ENCODE measurements at places on chromosomes 3 and 15.

- DNase-seq: no peak
Measured at GRCh38 chr15:66863390-66864085, 161.5 kb downstream of the SMAD6 start.

DNA sequence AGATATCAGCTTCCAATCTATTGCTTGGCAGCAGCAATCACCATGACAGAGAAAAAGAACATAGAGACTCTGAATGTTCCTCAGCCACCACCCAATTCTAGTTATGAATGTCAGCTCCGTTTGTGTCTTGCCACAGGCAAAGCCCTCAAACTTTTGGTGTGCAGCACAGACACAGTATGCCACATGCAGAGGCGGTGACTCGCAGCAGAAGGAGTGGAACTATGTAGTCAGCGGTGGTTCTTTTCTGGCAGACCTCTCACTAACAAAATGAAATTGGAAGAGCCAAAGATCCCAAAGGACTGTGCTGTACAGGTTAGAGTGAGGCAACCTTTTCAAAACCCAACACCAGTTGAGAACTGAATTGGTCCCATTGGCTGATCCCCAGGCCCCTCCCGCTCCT is 220.9 kb downstream of the SLC9A9 start:
- DNase-seq: no peak

DNA sequence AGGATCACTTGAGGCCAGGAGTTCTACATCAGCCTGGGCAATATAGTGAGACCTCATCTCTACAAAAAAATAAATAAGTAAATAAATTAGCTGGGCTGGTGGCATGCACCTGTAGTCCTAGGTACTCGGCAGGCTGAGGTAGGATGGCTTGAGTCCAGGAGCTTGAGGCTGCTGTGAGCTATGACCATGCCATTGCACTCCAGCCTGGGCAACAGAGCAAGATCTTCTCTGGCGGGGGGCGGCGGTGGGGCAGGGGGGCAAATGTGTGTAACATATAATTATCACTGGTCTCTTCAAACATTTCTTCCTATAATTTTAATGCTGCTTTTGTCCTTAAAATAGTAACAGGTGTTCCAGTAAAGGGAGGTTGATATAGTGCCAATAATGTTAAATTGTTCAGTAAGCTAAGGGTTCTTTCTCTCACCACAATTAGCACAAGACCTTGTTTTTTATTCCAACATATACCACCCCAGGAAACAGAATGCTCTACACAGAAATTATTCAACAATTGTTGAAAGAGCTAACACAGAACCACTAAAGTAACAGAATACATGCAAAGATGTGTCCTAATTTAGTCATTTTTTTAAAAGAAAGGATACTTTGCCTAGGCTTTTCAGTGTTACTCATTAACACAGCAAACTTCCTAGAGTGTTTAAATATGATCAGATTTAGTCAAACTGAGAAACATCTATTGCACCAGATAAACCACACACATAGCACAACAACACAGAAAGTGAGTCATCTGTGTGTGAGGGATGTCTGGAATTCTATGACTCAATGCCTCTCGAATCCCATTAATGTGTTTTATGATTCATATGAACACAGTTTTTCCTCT is 29.1 kb downstream of the ANKRD28 start:
- DNase-seq: no peak

- no peak for DNase-seq
Measured at GRCh38 chr15:96264801-96265515, 65.5 kb upstream of the NR2F2 start.

DNA sequence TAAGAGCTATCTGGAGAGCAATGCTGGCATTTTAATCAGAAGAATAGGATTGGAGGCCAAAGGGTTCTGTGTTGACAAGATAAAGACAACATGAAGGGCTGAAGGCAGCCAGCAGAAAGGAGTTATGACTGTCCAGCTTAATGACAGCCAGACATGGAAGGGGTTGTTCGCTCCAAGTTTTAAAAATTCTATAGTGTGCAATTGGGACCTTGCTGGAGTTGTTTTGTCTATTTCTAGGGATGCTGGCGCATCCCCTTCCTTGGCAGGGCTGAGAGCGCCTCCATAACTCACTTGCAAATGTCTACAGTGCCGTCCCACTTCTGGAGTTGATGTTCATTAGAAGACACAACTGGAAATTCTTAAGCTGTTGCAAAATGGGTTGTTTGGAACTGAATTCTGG is 200.7 kb downstream of the TLE3 start:
- no peak for DNase-seq

GRCh38 chr3:147775816-147776530 is 366.8 kb downstream of the ZIC1 start:
- no peak for DNase-seq

- no peak for DNase-seq
Measured at GRCh38 chr3:182058488-182058887, 346.8 kb downstream of the SOX2 start.

GRCh38 chr3:170196833-170197232 is 15.3 kb upstream of the PHC3 start:
- DNase-seq: no peak

DNA sequence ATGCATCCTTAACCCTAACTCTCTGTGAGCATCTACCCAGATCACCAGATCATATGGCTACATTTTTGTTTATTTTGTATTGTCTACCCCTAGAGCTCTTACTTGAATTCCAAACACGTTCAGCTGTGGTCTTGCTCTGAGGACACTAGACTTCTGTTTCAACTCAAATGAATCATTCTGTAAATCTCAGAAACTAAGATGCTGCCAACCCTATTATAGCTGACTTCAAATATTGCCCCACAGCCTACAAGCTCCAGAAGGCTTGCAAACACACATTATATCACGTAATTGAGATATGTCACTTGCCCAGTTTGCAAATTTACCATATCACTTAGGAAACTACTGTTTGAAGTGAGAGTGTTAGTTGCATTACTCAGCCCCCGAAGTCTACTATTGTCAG is 426.2 kb upstream of the ARL6 start:
- peak; percentile 18 for DNase-seq

- DNase-seq: no peak
Measured at GRCh38 chr15:42036112-42036905, 15.5 kb upstream of the PLA2G4E start.

DNA sequence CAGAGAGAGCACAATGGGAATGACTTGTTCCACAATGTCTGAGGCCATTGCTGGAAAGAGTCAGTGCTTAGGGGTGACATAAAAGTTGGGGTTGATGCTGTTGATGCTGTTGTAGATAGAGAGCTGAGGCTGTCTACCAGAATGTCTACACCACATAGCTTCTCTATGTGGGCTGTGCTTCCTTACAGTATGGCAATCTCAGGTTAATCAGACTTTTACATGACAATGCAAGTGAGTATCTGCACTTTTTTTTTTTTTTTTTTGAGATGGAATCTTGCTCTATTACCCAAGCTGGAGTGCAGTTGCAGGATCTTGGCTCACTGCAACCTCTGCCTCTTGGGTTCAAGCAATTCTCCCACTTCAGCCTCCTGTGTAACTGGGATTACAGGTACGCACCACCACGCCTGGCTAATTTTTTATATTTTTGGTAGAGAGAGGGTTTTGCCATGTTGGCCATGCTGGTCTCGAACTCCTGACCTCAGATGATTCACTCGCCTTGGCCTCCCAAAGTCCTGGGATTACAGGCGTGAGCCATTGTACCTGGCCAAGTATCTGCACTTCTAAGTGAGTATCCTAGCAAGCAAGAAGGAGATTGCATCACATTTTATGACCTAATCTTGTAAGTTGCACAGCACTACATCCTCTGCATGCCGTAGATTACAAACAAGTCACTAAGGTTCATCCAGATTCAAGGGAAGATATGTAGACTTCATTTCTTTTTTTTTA is 28.7 kb downstream of the DLEC1 start:
- no peak for DNase-seq

DNA sequence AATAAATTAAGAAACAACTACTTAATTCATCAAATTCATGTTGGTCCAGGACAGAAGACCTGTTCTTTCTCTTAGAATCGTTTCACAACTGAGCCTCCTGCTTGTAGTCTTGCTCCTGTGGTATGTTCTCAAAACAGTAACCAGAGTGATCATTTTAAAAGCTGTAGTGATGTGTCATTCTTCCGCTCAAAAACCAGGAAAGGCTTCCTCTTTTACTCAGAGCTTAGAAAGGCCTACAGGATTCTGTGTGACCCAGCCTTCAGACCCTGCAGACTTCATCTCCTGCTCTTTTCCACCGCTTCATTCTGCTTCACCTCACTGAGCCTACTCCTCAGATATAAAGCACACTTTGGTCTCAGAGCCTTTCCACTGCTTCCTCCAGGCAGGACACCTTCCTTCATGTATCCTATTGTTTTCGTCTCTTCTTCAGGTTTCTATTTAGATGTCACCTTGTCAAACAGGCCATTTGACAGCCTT is 22.7 kb downstream of the ST6GAL1 start:
- DNase-seq: peak; percentile 59

- no peak for DNase-seq
Measured at GRCh38 chr3:182891364-182891763, 89.0 kb downstream of the DCUN1D1 start.

DNA sequence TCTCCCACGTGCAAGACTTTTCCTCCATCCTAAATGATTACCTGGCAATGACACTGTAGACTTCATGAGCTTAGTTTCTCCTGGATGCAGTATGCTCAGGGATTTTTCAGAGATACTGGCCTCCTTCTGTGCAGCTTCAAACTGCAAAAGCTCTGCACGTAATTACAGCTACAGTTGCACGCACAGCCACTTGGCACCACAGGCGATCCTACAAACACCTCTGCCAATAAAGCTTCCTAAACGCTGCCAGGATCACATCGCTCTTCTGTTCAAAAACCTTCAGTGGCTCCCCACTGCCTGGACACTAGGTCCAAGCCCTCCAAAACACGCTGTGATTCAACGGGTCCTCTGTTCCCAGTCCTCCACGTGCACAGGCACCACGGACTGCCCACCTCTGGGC is 49.5 kb downstream of the NUP210 start:
- DNase-seq: peak; percentile 19

DNA sequence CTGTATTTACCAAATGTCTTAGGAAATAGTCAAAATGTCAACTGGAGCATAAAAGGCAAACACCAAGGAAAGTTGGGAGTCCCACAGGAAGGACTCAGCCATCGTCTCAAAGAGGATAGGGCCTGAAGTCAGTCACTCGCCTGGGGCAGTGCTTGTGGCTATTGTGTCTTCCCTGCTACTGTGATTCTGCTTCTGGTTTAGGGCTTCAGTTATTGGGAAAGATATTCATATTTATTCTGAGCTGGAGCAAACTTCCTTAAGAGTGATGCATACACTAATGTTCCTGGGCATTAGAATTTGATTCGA is 118.1 kb downstream of the EDEM1 start:
- DNase-seq: no peak

DNA sequence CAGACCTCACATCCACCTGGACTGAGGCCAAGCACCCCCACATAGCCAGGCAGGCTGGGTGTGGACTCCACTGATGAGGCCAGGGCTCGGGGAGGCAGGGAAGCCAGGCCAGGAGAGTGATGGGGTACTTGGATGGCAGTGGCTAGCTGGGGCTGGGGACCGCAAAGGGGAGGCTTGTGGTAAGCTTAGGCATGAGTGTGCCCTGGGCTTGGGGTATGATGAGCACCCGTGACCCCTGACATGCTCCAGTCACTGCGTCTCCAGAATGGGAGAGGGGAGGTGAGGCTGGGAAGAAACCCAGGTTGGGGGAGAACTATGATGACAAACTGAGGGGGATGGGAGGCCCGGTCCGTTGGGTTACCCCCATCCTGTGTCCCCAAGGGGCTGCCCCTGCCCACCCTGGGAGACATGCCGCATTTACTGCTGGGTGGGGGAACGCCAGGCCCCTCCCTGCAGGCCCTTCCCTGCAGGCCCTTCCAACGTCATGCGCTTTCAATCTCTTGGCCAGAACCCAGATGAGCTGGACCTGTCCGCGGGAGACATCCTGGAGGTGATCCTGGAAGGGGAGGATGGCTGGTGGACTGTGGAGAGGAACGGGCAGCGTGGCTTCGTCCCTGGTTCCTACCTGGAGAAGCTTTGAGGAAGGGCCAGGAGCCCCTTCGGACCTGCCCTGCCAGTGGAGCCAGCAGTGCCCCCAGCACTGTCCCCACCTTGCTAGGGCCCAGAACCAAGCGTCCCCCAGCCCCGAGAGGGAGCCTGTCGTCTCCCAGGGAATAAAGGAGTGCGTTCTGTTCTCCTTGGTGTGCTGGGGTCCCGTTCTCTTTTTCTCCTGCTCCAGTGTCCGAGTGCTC is 34.1 kb downstream of the TSPAN3 start:
- no peak for DNase-seq

DNA sequence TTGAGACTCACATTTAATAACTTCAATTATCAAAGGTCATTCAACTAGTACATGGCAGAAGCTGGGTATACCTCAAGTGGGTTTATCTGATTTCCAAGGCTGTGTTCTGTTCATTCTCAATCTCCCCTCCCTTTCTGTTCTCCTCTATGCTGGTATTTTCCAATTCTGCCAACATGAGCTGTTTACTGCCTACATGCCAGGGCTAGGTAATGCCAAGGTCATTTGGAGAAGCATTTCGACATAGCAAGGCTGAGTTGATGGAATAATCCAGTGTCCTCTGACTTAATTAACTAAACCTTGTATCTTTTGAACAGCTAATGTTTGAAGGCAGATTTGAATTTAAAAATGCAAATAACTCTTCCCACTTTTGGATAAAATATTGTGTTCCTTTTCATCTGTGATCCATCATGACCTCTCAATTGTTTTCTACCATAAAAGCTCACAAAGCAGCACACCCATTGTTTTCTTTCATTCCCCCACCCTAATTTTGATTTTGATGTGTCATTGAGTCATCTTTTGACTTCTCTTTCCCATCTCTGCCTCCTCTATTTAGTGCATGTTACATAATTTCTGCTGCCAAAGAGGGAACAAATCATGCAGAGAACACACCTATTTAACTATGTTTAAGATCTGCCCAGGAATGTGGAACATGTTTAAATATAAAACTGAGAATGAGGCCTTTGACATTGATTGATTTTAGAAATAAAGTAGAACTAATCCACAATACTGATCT is 308.8 kb upstream of the NR2E3 start:
- no peak for DNase-seq

Data from pons (tissue), 1 donor.